ENCODE measurements at places on chromosomes 5 and 9.

GRCh38 chr5:1056611-1057484 lies 48.2 kb downstream of the NKD2 start:
- DNase-seq = no peak

- DNase-seq = peak; percentile 27
Measured at GRCh38 chr9:72586388-72587130, 65.2 kb downstream of the TMC1 start.

GRCh38 chr9:36503172-36504088 lies 69.3 kb upstream of the MELK start:
- DNase-seq = no peak

GRCh38 chr9:36598273-36598672 lies 25.6 kb downstream of the MELK start:
- no peak for DNase-seq

- no peak for DNase-seq
Measured at GRCh38 chr5:55191165-55191564, 18.2 kb upstream of the CDC20B start.

- no peak for DNase-seq
Measured at GRCh38 chr5:125874717-125875116, 548.5 kb upstream of the GRAMD2B start.

GRCh38 chr5:7745882-7746610 lies 104.9 kb downstream of the CFAP90 start:
- no peak for DNase-seq

Data from activated effector memory CD4-positive, alpha-beta T cell treated with Interleukin-2 at 50 U/mL for 16 hours (primary cell).